ENCODE measurements at places on chromosomes 16 and 17. TPM values are rescaled to one million over a fixed set of nuclear protein-coding genes. Genes with fewer than 3 reads are reported as not detected.

The PPM1E gene
- not detected for total RNA-seq

DNA sequence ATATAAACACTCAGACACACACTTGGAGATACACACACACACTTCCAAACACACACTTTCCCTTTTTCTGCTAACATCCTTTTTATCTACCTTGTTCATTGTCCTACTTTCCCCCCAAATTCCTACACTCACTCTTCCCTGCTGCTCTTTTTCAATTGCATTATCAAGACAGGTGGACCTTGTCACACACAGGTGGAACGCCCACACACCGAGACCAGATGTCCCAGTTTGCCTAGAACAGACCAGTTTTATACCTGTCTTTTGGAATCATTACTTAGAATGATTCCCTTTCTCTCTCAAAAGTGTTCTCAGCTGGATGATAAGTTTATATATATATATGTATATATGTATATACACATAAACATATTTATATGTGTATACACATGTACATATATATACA is 50.7 kb upstream of the ARHGAP44 start:
- no peak for DNase-seq

GRCh38 chr16:75486014-75486675 is 9.1 kb downstream of the CHST6 start:
- DNase-seq = no peak

- DNase-seq = no peak
These were observed 16.4 kb downstream of the MAP2K3 start for GRCh38 chr17:21300601-21301571.

- DNase-seq = peak; percentile 53
These were observed 48.5 kb downstream of the RAI1 start for GRCh38 chr17:17729620-17730249.

- DNase-seq = no peak
These were observed 215.5 kb upstream of the RPL38 start for GRCh38 chr17:73987845-73988509.

DNA sequence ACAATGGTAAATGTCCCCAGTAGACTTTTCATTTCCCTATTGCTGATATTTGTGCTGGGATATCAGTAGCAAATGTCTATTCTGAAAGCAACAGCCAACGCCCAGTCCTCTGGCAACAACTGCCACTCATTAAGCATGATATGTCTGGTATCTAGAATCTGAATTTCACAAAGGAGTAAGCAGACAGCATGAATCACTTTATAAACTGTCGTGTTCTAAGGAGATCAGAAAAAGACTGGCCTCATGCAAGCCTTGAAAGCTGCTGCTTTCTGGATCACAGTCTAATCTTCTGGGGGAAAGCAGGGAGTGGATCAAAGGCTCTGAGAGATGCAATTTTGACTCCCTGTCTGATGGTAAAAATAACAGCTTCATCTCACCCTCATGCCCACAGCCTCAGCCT is 153.1 kb upstream of the NOG start:
- DNase-seq = peak; percentile 7

GRCh38 chr16:88493879-88494278 is 40.8 kb downstream of the ZFPM1 start:
- no peak for DNase-seq

All from lung microvascular endothelial cell (primary cell).